ENCODE measurements at places on chromosomes 5 and 9.
A peak's percentile ranks its signal among the peaks of the same experiment; 100 is the strongest.

DNA sequence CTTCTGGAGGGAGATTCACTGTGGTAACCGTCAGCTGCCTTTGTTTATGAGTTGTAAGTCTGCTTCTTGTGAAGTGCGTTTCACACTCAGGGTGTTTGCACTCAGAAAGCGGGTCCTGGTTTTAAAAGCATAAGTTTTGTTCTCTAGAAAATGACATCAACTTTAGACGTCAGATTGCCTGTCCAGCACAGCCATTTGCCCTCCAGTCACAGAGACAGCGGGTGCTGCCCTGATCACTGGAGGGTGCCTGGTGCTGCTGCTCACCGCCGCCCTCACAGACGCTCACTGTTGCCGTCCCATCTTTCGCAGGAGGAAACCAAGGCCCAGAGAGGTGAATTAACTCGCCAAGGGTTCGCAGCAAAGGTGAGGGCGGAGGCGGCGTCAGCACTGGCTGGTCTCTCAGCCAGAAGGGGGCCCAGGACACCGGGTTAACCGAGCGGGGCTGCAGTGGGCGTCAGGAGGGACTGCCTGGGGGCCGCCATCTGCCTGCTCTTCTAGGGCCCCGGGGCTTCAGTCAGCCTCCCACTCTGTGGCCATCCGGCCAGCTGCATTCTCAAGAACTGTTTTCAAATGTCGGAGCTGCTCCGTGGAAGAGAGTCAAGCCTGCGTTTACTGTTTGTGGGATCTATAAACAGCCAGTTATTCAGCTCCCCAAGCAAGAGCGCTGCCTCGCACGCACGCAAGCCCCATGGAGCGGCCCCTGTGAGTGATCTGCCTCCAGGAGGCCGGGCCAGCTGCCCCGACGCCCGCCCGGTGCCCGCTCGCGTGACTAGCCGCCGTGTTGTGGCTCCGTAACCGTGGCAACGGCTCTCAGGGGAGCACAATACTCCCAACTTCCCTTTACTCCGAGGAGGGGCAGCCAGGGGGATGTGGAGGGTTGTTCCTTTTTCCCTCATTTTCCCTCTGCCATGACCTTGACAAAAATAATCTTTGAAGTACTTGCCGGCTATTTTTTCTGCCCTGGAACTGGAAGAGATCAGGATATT is 43.4 kb upstream of the EXOC3 start:
- peak; percentile 39 for DNase-seq

DNA sequence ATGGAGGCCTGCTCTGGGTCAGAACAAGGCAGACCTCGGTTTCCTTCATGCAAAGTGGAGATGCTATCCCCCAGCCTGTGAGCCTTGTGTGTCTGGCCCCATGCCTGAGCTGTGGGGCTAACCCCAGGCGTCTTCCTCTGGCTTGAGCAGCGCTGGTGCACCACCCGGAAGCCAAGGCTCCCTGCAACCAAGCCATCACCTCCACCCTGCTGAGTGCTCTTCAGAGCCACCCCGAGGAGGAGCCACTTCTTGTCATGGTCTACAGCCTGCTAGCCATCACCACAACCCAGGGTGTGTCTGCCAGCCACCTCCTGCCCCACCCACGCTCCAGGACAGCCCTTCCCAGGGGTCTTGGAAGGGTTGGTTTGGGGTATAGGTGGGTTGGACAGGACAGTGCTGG is 16.2 kb downstream of the REXO4 start:
- DNase-seq: no peak

DNA sequence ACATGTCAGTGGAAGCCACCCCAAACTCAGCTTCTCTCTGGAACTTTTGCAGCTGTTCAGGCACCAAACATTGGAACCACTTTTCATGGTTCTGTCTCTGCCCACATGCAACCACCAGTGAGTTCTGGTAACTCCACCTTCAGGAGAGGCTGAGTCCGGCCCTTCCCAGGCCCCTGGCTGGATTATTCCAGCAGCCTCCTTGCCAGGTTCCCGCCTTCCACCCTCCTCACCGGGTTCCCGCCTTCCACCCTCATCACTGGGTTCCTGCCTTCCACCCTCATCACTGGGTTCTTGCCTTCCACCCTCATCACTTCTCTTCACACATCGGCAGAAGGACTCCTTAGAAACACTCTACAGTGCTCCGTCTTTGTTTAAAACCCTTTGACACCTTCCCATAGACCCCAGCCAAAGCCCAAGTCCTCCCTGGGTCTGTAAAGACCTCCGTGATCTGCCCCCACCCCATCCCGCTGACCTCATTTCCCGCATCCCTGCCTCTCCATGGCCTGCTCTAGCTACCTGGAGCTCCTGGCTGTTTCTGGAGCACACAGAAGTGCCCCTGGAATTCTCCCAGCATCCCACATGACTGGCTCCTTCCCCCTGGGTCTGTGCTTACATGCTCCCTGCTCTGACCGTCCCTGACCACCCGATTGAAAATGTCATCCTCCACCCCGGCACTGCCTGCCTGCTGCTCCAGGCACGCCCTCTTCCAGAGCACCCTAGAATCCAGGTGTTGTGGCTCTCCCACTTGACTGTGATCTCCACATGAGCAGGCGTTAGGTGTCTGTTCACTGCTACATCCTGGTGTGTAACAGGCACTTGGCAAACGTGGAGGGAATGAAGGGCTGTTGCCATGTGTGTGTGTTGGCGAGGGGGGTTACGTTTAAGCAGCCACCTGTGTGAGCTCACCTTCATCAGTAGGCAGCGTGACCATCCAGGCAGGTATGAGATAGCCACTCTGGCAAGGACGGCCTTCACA is 17.7 kb downstream of the ROPN1L start:
- no peak for DNase-seq

- DNase-seq: no peak
Measured at GRCh38 chr9:26779062-26779461, 113.5 kb downstream of the CAAP1 start.

DNA sequence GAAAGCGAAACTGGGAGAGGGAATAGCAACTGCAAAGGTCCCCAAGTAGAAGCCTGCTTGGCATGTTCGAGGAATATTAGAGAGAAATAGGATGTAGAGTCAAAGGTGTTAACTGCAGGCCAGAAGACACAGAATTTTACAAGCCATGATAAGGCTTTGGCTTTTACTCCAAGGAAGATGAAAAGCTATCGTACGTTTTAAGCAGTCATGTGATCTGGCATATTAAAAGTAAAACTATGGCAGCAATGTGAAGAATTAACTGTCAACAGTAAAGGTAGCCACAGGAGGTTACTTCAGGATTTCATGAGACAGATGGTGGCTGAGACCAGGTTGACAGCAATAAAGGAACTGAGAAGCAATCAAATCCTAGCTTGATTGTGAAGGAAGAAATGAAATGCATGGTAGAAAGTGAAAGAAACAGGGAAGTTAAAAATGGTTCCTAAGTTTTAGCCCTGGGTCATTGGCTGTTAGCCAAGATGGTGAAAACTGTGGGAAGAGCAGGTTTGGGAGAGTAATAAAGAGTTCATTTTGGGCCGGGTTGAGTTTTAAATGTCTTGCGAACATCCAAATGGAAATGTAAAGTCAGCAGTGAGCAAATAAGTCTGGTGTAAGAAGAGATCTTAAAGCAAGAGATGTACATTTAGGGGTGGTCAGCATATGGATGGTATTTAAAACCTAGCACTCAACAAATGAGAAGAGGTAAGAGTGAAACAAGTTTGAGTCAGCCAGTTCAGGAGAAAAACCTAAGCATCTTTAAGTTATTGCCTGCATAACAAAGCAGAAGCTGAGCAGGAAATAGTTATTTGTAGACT is 20.3 kb upstream of the TTC33 start:
- DNase-seq: no peak

GRCh38 chr9:91727972-91728371 is 222.1 kb downstream of the ROR2 start:
- no peak for DNase-seq

GRCh38 chr9:69181908-69182353 is 7.9 kb downstream of the TJP2 start:
- DNase-seq: no peak

GRCh38 chr9:82242285-82242963 is 253.9 kb downstream of the SPATA31D1 start:
- DNase-seq: no peak

DNA sequence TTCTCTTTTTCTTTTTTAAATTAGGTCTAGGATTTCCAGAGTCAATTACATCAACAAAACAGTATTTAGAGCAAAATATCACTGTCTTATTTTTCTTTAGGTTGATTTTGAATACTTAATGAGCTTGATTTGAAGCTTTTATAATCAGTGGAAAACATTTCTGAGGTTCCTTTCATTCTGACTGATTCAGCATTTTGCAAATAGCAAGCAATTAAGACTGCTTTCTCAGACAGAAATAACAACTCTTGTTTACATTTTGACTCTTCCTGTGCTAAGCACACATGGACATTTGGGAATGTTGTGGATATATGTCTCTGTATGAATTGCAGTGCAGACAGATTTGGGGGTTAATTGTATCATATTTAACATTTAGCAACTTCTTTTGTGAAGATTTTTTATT is 22.2 kb upstream of the MCCC2 start:
- DNase-seq: no peak

GRCh38 chr5:150848271-150848670 is 1.9 kb downstream of the IRGM start:
- DNase-seq: no peak

- DNase-seq: no peak
Measured at GRCh38 chr5:110351430-110351829, 375.0 kb downstream of the TMEM232 start.

GRCh38 chr9:91966503-91966902 is 16.5 kb upstream of the ROR2 start:
- DNase-seq: no peak

- no peak for DNase-seq
Measured at GRCh38 chr9:81829195-81829882, 98.9 kb upstream of the SPATA31D4 start.

- DNase-seq: no peak
Measured at GRCh38 chr9:110214586-110215355, 6.8 kb upstream of the C9orf152 start.

- no peak for DNase-seq
Measured at GRCh38 chr5:148875205-148875875, 48.9 kb downstream of the ADRB2 start.

Measured in stimulated activated CD4-positive, alpha-beta T cell treated with anti-CD3 and anti-CD28 coated beads, Interleukin-15, amount 100 ng/mL, for 48 hours (primary cell).